H54 (cell line): ENCODE measurements at places on chromosomes 2 and 18.

- DNase-seq = no peak
Measured at GRCh38 chr2:111236025-111236424, 115.3 kb downstream of the BCL2L11 start.

DNA sequence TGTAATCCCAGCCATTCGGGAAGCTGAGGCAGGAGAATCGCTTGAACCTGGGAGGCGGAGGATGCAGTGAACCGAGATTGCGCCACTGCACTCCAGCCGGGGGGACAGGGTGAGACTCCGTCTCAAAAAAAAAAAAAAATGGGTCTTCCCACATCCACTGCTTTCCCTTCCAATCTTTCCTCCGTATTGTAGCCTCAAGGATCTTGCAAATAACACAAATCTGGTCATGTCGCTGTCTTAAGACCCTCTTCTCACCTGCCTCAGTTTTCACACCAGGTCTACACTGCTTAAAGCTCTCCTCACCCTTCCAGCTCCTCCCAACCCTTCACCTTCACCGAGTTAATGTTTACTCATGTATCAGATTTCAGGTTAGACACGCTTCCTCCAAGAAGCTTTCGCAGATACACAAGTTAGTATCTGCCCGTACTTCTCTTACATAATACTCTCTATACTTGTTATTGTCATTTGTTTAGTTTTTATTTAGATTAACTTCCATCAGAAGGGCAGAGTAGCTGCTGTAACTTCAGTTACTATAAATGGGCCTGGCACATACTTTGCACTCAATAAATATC is 1.5 kb downstream of the IER3IP1 start:
- DNase-seq = no peak

GRCh38 chr2:60676706-60677330 is 79.2 kb upstream of the PAPOLG start:
- no peak for DNase-seq

- DNase-seq = no peak
Measured at GRCh38 chr18:75544496-75544895, 117.0 kb upstream of the SMIM21 start.

DNA sequence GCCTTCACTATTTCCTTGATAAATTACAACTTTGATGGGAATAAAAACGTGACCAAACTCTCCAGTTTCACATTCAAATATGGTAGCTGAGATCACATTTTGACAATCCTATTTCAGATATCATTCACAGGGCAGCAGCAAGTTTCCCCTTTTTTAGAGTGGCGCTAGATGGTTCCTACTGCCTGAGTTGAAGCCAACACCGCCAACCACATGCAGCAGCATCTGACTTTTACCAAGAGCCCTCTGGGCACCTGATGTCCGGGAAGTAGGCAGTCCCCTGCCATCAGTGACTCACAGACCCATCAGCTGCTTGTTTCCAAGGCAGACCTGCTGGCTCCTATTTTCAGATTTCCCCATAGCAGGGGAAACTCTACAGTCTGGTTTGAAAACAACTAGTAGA is 4.0 kb upstream of the MREG start:
- DNase-seq = peak; percentile 82

DNA sequence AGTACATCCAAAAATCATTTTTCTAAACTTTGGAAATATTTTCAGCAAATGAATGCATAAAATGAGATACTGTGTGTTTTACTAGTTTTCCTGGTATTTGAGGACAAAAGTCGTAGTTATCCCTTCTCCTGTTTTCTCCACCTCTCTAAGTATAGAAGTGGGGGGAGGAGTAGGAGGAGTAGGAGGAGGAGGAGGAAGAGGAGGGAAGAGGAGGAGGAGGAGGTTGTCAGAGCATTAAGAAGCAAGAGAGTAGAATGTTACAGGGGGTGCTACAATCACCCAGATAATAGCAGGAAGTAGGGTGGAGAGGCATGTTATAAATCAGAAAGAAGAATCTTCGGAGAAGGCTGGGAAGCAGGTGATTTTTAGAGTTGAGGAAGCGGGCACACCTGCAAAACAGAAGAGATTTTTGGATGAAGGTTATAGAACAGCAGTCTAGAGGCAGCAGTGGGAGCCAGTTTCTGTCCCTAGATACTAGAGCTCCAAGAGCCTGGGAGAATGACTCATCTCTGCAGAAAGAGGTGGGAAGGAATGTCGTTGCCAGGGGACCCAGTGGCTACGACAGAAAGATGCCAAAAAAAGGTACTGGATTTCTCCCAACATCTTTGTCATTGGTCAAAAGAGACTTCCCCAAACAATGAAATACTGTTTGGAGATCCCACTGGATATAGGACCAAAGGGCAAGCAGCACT is 44.2 kb upstream of the AQP4 start:
- DNase-seq = no peak

GRCh38 chr2:143356336-143356735 is 227.1 kb downstream of the ARHGAP15 start:
- no peak for DNase-seq

GRCh38 chr18:74097803-74098202 is 49.8 kb downstream of the FBXO15 start:
- DNase-seq = no peak

GRCh38 chr18:9542924-9543323 is 67.6 kb downstream of the RALBP1 start:
- no peak for DNase-seq

GRCh38 chr18:51458861-51459260 is 261.4 kb upstream of the MEX3C start:
- DNase-seq = no peak

DNA sequence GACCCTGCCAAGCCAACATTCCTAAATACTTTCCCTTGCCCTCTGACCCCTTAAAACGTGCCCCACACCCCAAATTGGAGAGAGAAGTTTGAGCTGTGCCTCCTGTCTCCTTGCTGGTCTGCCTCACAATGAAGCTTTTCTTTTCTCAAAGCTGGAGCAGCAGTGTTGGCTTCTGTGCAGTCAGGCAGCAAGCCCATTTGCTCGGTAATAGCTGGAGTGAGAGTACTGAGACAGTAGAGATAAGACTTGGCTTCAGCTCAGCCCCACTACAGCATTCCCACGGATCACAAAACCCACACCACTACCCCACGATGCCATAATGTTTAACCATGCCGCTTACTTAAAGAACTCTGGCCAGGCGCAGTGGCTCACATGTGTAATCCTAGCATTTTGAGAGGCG is 73.0 kb downstream of the NCAPH start:
- DNase-seq = no peak

- DNase-seq = peak; percentile 79
Measured at GRCh38 chr2:42809819-42810120, 17.4 kb upstream of the HAAO start.

GRCh38 chr18:74546751-74547530 is 12.6 kb downstream of the CNDP1 start:
- peak; percentile 2 for DNase-seq
